ENCODE measurements at places on chromosomes 13 and 19.
A peak's percentile ranks its signal among the peaks of the same experiment; 100 is the strongest.

DNA sequence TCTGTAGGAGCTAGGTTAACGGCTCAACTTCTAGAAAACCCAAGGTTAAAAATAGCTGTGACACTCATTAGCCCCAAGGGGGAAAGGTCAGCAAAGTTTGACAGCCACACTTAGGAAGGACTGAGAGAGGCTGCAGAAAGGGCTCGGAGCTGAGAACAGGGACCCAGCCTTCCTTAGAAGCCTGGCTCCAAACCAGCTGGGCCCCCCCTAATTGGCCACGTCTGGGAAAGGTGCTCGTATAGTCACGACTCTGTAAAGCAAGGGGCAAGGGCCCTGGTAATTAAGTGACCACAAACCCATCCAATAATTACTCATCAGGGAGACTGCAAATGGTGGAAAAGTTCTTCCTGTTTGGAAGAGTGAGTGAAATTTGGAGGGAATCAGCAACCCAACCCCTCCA, 90.5 kb downstream of the RNASEH2B start:
- DNase-seq = no peak

DNA sequence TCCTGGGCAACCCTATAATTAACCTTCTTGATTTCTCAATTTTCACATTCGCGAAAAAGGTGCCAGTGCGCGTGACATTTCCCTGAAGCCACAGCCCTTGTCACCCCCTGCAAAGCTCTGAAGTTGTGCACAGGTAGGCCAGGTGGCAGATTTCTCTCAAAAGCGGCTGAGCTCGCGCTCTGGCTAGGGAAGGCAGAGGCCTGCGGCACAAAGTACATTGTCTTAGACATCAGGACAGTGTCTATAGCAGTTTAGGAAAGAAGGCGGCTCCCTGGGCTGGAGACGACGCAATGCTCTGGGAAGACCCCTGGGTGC, 42.9 kb upstream of the ZNF14 start:
- DNase-seq = no peak

DNA sequence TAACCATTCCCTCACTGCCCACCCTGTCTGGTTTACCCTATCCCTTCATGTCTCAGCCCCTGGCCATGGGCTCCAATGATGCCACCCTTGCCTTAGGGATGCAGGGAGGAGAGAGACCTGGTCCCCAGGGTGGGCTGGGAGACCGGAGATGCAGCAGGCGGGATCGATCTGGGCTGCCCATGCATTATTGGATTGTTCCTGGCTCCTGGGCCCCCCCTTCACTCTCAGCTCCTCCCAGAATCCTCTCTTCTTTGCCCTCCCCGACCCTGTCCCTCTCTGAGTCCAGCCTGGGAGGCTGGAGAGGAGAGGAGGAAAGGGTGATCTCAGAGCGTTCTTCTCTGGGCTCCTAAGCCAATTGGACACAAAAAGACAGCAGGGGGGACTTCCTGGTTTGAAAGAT, 5.8 kb downstream of the KASH5 start:
- DNase-seq = no peak

- peak; percentile 39 for DNase-seq
Measured at GRCh38 chr13:74026753-74027152, 107.5 kb downstream of the KLF12 start.

DNA sequence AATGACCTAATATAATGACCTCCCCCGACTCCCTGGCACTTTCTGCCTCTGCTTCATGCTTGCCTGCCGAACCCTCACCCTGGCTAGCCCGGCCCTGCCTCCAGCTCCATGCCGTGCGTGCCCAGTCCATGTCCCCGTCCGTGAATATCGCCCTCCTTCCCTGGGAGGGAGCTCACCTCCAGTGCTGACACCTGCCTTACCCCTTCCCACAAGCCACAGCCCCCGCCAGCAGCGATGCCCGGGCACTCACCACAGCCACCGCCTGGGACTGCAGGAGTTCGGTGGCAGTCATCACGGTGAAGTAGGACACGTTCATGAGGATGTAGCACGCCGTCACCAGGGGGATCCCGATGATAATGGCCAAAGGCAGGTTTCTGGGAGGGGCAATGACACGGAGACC, 10.0 kb downstream of the SLC7A9 start:
- DNase-seq = no peak

DNA sequence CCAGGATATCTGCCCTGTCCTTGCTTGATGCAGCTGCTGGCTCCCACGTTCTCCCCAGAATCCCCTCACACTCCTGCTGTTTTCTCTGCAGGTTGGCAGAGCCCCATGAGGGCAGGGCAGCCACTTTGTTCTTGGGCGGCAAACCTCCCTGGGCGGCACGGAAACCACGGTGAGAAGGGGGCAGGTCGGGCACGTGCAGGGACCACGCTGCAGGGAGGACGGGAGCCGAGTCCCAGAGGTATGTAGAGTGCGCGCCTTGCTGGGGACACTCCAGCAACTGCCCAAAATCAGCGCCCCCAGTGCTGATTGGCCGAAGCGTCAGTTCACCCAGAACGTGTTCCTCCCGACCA, 30.3 kb upstream of the MIER2 start:
- DNase-seq = no peak

- DNase-seq = no peak
Measured at GRCh38 chr13:106145997-106146864, 389.2 kb downstream of the EFNB2 start.

GRCh38 chr19:4430760-4431159, 26.8 kb downstream of the UBXN6 start:
- DNase-seq = no peak

DNA sequence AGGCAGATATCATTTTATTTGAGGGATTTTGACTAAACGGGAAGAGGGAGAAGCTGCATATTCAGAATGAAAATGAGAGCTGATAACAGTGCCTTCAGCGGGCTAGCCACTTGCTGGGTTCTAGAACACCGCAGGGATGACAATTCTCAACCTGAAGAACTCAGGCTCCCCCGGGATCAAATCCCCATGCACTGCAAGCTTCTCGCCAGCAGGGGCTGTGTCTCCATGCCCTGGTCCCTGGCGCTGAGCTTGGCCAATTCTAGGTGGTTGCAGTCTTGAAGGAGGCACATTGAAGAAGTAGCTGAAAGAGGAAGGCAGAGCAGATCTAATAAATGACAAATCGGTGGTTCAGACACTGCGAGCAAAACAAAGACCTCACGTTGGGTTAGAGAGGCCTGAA, 128.7 kb downstream of the UQCRFS1 start:
- no peak for DNase-seq

DNA sequence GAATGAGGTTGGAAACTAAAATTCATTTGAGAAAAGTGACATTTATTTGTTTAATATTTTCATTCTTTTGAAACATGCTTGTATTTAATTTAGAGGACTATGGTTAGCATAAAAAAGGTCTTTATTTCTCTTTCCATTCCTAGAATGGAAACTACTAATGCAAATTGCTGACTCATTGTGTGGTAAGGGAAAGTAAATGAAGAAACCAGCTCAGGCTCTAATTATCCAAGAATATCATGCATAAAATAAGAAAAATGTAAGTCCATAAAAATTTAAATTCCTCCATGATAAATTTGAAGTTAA, 777.0 kb upstream of the SLITRK1 start:
- no peak for DNase-seq

DNA sequence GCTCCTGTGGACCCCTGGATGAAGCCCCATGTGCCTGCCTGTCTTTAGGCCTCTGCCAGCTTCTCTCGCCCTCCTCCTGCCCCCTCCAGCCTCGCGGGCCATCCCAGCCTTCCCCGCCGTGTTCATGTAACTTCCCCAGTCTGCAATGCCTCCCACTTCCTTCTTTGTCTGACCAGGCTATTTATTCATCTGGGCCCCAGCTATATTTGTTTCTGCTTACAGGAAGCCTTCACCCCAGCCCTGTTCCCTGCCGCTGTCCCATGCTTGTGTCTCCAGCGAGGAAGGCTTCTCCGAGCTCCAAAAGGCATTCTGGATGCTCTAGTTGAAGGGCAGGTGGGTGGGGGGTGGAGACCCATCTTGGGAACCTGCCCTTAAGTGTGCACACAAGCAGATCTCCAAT, 7.9 kb upstream of the C3 start:
- DNase-seq = no peak

GRCh38 chr13:102141625-102142472, 260.0 kb downstream of the FGF14 start:
- DNase-seq = no peak

DNA sequence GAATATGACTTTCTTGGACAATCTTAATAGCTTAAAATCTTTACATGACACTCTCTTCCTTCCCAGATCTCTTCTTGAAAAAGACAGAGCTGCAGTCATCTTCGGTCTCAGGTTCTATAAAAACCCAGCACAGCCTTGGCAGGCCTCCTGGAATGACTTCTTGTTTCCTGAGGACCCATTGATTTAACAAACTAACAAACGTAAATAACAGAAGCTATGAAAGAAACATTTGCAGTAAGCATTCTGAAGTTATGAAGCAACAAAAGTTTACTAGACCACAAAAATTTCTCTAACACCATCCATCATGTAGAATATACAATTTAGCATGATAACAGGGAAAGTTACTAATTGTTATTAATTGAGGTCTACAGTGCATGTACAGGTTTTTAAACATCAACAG, 62.8 kb upstream of the STARD13 start:
- DNase-seq = no peak

DNA sequence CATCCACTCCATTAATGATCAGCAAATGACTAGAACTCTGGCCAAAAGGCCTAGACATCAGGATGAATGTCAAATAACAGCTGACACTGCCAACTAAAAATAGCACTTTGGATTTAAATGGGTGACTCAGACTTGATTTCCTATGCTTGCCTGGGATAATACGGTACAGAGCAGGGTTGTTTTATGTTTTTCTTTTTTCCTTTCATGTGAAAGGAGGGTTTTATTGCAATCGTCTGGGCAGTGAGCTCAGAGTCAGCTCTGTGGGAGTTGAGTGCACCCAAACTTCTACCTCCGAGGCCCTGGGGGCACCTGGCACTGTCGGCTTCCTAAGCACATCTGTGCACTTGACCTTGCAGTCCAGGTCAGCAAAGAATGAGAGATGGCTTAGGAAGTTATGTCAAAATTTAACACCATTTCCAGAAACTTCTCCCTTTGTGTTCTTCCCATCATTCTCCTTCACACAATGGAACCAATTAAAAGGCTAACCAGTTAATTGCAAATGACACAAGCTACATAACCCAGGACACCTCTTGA, 134.1 kb downstream of the LACC1 start:
- no peak for DNase-seq

DNA sequence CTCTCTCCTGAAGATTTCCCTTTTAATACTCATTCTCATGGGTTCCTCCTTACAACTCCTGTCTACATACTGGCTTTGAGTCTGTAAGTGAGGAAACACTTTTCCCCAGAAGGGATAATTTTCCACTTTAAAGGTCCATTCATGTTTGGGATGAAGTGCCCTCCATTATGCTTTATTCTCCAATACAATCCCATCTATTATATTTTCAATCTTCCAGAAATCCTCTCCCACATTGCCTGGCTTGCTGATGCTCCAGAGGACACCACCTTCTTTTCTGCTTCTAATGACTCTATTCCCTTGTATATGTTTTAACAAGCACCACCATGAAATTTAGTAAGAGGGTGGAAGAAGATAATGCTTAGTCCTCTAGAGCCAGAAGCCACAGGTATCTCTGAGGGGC, 92.7 kb upstream of the NBEA start:
- DNase-seq = no peak

- DNase-seq = no peak
Measured at GRCh38 chr19:29491995-29492577, 33.7 kb upstream of the VSTM2B start.

DNA sequence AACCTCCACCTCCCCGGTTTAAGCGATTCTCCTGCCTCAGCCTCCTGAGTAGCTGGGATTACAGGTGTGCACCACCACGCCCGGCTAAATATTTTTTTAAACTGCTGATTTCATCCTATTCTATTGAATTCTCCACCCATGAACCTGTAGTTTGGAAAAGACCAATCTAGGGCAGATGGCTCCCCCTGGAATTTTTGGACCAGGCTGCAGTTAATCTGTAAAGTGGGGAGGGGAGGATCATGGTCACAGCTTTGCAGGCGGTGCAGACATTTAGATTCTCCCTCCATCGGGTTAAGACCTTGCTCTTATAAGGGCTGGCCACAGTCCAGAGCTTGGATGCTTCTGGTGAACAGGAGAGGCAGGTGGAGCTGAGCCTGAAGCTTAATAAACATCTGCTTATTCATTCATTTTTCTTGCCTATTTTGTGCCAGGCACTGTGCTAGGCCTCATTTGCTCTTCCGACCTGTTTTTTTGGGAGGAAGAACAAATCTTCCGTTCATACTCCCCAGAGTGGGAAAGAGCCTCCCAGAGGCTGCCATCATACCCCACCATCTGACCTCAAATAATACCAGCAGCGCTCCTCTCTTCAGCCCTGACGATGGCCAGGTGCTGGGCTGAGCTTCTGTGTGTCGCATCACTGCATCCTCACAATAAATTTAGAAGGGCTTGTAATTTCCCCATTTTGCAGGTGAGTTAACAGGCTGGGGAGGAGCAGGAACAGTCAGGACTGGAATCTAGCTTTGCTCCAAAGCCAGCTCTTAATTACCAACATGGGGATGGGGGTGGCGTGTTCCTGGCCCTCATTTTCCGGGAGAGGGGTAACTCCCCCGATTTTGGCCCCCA, 902 bp upstream of the CCDC106 start:
- no peak for DNase-seq

- DNase-seq = no peak
Measured at GRCh38 chr19:51006406-51006805, 5.0 kb upstream of the KLK8 start.

GRCh38 chr13:59532405-59532804, 631.3 kb downstream of the DIAPH3 start:
- no peak for DNase-seq

DNA sequence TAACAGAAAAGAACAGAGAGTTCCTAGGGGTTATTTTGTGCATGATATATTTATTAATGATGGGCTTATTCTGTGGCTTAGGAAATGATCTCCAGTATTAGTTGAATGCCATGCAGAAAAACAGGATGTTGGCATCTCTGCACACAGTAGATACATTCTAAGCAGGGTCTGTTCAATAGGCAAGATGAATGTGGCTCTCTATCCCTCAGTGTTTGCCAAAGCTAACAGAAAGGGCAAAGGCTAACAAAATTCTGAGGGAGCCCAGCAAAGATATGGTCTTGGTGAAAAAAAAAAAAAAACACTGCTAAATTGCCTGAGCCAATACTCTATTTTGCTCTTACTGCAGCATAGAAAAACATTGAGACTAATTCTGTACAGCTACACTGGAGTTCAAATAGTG, 1095.8 kb downstream of the UQCRFS1 start:
- no peak for DNase-seq

- no peak for DNase-seq
Measured at GRCh38 chr19:49631014-49631588, 8.8 kb downstream of the RRAS start.

- no peak for DNase-seq
Measured at GRCh38 chr19:5814123-5814851, 9.4 kb downstream of the NRTN start.

- DNase-seq = no peak
Measured at GRCh38 chr19:9937001-9937411, 691 bp upstream of the OLFM2 start.

All from stimulated activated CD4-positive, alpha-beta T cell treated with anti-CD3 and anti-CD28 coated beads, TNF-alpha, amount 100 ng/mL, for 4 hours (primary cell).